Germinal center (tissue), 1 donor: ENCODE measurements at places on chromosomes 13 and 19.

DNA sequence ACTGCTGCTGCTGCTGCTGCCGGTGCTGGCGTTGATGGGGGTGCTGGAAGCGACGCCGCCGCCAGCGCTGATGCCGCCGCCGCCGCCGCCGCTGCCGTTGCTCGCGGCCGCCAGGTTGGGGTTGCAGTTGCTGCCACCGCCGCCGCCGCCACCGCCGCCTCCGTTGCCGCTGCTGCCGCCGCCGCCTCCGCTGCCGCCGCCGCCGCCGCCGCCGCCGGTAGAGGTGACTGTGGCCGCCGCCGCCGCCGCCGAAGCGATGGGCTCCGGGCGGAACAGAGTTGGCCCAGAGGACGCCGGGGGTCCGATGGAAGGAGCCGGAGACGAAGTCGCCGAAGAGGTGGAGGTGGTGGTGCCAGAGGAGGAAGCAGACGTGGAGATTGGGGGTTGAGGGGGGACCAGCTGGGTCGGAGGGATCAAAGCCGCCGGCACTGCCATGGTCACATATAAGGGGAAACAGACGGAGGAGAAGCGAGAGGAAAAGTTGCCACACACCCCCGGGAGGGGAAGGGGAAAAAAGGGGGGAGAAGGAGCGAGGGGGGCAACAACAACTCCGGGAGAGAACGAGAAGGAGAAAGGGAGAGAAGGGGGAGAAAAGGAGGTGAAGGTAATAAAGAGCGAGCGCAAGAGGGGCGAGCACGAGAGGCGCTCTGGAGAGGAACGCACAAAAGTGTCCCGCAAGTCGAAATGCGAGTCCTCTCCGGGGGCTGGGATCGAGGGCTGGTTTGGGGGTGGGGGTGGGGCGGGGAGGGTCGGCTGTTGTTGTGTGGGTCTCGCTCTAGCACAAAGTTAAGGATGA lies 471 bp downstream of the DACH1 start:
- DNase-seq: no peak

- no peak for DNase-seq
These were observed 42.3 kb downstream of the TPTE2 start for GRCh38 chr13:19519049-19519448.

DNA sequence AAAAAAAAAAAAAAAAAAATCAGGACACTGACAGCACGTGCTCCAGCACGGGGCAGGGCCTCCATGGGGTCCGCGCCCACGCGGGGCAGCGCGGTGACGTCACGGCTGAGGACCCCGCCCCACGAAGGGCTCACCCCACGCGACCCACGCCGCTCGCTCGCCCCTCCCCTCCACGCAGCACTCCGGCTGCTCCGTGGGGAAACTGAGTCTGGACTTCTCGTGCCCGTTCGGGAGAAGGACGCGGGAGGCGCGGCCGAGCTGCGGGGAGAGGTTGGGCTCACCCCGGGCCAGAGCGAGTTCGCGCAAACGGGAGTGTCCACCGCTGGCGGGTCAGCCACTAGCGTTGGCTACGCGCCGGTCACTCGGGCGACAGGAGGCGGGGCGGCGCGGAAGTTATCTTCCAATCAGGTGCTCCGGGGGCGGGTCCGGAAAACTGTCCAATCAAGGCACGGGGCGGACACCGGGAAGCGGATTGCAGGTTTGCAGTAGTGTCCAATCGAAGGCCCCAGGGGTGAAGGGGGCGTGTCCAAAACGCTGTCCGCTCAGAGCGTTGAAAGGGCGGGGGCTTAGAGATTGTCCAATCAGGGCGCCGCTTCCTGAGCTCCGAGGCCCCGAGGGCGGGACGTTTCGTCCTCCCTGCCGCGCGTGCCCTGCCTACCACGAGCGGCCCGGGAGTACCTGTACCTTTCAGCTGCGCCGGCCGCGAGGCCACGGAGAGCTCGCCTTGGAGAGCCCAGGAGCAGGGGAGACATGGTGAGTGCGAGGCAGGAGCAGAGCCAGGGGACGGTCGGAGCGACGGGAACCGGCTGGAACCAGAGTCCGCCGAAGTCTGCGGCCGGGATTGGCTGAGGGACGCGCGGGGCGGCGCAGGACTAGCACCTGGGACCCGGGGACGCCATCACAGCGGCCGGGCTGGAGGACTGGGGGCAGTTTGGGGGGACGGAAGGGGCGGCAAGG lies at the start of gene ZNF57:
ZNF57 (plus strand) TSS at position 633 of the 957 bp plus-strand sequence; CDS start at position 751, 118 bp downstream.
- DNase-seq: peak; percentile 99

DNA sequence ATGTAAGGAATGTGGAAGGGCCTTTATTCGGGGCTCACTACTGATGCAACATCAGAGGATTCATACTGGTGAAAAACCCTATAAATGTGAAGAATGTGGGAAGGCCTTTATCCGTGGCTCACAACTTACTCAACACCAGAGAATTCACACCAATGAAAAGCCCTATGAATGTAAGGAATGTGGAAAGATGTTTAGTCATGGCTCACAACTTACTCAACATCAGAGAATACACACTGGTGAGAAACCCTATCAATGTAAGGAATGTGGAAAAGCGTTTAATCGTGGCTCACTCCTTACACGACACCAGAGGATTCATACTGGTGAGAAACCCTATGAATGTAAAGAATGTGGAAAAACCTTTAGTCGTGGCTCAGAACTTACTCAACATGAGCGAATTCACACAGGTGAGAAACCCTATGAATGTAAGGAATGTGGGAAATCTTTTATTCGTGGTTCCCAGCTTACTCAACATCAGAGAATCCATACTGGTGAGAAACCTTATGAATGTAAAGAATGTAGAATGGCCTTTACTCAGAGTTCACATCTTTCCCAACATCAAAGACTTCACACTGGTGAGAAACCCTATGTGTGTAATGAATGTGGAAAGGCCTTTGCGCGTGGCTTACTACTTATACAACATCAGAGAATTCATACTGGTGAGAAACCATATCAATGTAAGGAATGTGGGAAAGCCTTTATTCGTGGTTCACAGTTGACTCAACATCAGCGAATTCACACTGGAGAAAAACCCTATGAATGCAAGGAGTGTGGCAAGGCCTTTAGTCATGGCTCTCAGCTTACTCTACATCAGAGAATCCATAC lies 44.3 kb downstream of the ZNF585A start:
- DNase-seq: no peak

DNA sequence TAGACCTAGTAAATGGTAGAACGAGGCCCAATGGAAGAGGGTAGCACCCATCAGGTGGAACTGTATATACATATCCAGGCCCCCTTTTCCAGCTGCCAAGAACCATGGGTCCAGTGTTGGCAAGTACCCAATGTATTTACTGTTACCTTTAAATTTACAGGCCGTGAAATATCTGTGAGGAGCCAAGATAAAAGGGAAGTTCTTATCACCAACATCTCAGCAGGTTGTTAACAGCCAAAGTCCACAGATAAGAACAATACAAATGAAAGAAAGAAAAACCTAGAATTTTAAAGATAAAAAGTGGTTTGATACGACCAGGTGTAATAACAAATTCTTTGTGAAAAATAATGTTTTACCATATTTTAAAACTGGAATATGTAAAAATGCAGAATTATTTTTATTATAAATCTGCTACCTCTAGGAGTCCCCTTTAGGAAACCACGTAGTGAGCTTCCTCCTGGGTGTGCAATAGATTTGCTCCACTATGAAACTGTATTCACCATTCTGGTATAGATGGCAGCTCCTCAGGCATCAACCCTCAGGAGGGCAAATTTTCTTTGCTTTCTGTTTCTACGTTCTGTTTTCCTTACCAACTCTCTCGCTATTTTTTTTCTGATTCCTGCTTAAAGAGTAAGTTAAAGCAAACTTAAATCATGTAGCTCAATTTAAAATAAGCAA lies 292.2 kb upstream of the SLC10A2 start:
- DNase-seq: no peak

DNA sequence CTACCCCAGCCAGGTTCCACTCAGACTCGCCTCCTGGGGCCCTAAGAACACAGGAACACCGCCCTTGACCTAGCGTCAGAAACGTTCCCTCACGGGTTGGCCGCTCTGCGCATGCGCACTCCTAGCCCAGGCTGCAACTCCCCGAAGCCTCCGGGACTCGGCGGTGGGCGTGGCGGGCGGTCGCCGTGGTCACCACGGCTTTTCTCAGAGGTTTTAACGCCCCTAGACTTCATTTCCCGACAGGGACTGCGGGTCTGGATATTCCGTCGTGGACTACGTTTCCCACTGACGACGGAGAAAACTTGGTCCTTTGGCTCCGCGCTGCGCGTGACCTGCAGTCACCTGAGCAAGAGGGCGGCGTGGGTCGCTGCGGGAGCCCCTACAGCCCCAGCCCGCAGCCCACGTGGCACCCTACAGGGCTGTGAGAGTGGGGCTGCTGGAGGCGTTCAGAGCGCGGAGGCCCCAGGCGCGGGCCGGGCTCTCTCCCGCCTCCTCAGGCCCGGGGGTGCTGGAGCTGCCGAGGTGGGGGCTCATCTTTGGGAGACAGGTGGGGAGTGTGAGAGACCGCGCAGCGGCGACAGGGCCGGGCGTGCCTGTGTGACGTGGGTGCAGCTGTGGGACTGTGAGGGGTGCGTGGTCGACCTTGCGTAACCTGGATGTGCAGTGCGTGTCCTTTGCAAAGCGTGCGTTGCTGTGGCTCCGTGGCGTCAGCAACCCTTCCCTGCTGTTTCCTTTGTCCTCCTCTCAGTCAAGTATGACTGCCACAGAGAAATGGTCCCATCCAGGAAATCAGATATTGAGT lies 38.0 kb upstream of the ZNF573 start:
- peak; percentile 68 for DNase-seq

- DNase-seq: no peak
These were observed 30.0 kb downstream of the HS6ST3 start for GRCh38 chr13:96119921-96120320.

DNA sequence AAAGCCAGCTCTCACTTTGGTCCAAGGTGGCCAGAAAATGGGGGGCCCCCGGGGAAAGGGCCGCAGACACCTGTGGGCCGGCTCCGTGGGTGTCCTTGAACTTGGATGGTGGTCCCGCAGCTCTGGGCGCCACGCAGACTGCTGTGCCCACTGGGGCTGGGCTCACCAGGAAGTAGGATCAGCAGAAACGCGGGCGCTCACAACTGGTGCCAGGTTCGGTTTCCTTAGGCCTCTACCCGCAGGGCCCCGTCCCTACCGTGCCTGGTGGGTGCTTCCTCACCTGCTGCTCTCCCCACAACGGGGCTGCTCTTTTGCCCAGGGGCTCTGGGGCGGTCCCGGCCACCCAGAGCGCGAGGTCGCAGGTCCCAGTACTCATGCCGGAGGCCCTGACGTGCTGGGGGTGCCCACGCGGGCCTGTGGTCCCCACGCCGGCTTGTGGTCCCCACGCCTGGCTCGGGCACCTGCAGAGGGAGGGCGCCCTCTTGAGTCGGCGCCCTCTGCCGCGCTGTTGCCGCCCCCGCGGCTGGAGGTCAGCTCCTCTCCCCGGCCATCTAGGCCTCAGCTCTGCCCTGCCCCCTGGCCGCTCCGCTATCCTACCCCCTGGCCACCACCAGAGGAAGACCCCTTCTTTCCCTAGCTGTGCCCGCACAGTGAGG lies 1303.6 kb downstream of the UQCRFS1 start:
- DNase-seq: no peak
